ENCODE measurements at places on chromosomes 5 and 9.

DNA sequence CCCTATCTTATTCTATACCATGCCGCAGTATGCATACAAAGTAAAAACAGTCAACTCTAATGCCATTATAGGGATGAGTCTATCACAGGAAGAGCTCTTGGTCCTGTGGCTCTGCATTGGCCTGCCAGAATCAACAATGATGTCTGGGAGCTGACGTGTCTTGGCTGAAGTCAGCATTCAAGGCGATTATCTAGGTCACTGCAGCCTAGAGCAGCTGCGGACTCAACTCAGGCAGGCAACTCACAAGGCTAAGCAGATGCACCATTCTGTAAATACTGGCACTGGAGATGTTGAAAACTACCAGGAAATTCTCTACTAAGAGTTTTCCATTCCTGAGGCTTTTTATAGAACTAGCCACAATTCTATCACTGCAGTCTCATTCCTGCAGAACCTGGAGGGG, 13.3 kb downstream of the SPATA9 start:
- no peaks in the 10 kb centered on the region for H3K36me3 ChIP-seq
- no peaks in the 10 kb centered on the region for H3K27me3 ChIP-seq
- peak; percentile 80 for DNase-seq

DNA sequence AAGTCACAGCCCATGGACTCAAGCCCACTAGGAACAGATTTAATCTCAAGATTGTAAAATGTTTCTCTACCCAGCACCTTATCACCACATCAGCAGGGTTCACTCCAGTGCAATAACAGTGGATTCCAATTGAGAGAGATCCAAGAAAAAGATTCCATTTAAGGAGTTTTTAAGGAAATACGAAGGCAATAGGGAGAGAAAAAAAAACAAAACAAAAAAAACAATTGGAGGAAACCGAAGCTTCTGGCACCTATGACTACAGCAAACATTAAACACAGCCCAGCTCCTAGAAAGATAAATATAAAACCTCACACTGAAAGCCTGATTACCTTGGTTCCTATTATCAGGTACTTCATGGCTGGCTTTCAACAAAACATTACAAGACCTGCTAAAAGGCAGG, 192.7 kb downstream of the DAB2IP start:
- H3K4me1 ChIP-seq = peaks cover 28% of the 10 kb centered on the region
- peaks cover 11% of the 10 kb centered on the region for H3K36me3 ChIP-seq
- H3K27ac ChIP-seq = no peak overlapping the region
- no peaks in the 10 kb centered on the region for H3K27me3 ChIP-seq
- DNase-seq = no peak

- no peaks in the 10 kb centered on the region for H3K4me1 ChIP-seq
- H3K36me3 ChIP-seq = no peaks in the 10 kb centered on the region
- no peak for DNase-seq
- H3K4me3 ChIP-seq = peak overlapping the region; percentile 71
- no peaks in the 10 kb centered on the region for H3K27me3 ChIP-seq
These were observed 399 bp downstream of the NUP155 start for GRCh38 chr5:37370550-37370863.

DNA sequence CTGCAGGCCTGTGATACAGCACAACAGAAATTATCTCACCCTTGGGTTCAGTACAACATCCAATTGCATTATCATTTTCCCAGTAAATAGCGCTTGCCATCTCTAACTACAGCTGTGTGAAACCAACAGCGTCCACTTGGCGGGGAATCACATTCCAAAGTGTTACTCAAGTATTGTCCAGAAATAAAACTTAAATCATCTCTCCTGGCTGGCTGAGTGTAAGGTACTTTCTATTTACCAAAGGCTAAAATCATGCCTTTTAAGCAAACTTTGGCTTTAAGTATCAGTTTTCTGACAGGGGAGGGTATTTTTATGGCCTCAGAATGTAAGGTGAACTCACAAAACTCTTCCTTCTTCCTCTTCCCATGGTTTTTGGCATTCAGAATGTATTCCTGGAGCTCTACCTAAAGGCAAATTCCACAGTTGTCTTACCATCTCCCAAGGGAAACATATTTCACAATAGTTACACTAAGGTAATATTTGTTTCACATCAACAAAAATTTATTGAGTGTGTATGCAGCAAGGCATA, 205.6 kb upstream of the MPDZ start:
- no peak overlapping the region for H3K4me3 ChIP-seq
- no peaks in the 10 kb centered on the region for H3K36me3 ChIP-seq
- H3K27me3 ChIP-seq = no peaks in the 10 kb centered on the region

DNA sequence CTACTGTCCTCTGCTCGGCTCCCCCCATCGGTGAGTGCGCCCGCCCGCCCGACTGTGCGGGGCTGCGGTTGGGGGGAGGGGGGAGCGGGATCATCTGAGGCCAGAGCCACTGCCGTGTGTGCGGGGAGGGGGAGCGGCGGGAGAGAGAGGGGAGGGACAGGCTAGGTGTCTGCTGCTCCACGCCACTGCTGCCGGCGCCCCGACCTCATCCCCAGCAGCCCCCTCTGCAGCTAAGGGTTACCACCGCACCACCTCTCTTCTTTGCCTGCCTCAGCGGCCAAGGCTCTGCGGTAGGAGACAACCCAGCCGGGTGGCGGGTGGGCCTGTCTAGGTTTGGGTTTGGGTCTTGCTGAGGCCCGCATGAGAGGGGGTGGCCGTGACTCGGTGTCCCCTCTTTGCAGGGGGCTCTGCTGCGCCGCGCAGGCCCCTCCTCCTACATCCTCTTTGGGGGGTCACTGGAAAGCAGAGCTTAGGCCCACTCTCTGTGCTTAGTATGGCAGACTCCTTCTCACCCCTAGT, 670 bp upstream of the PURA start:
- DNase-seq = no peak
- H3K27me3 ChIP-seq = no peaks in the 10 kb centered on the region
- peak overlapping the region; percentile 96 for H3K27ac ChIP-seq
- peak overlapping the region; percentile 70 for H3K4me3 ChIP-seq

- H3K4me1 ChIP-seq = no peaks in the 10 kb centered on the region
- DNase-seq = no peak
- no peak overlapping the region for H3K27ac ChIP-seq
- H3K36me3 ChIP-seq = no peaks in the 10 kb centered on the region
These were observed 157.5 kb downstream of the ENC1 start for GRCh38 chr5:74482990-74483389.

DNA sequence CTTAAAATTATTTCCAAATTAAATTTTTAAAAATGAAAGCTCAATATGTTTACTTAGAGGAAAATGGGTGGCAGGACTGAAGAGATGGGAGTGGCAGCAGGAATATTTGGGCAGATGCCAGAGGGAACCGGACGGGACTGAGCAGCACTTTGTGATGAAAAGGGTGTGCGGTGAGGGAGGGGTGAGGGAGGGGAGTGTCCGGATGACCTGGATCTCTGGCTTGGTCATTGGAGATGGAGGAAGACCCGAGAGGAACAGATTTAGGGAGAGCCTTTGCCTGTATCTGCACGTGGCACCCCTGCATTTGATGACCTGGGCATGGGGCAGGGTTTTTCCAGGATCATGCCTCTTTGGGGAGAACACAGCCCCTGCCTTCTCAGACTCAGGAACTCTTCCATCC, 201.1 kb upstream of the MVB12B start:
- no peaks in the 10 kb centered on the region for H3K36me3 ChIP-seq
- no peak overlapping the region for H3K4me3 ChIP-seq
- no peaks in the 10 kb centered on the region for H3K4me1 ChIP-seq
- DNase-seq = no peak
- H3K27me3 ChIP-seq = no peaks in the 10 kb centered on the region

DNA sequence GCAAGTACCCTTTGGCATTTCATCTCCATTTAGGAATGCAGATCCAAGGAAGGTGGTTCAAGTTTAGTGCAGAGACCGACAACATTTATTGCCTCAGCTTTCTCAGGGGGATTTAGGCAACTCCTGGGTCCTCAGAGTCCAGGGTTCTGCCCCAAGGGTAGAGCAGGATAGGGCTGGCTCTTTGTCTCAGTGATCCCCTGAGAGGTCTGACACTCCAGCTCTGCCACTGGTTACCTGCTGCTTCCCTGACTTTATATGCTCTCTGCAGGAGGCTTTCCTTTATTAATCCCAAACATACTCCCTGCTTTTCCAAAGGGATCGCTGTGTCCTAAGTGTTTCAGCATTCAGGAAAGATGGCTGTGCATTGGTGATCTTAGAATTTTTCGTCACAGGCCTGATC, 37.2 kb downstream of the TRPC7 start:
- no peaks in the 10 kb centered on the region for H3K27me3 ChIP-seq
- H3K27ac ChIP-seq = no peak overlapping the region
- no peak for DNase-seq
- H3K36me3 ChIP-seq = no peaks in the 10 kb centered on the region

- DNase-seq = no peak
- H3K27me3 ChIP-seq = no peaks in the 10 kb centered on the region
- no peak overlapping the region for H3K4me3 ChIP-seq
- no peaks in the 10 kb centered on the region for H3K4me1 ChIP-seq
- H3K36me3 ChIP-seq = no peaks in the 10 kb centered on the region
- H3K27ac ChIP-seq = no peak overlapping the region
These were observed 131.4 kb upstream of the BOD1 start for GRCh38 chr5:173747876-173748275.

DNA sequence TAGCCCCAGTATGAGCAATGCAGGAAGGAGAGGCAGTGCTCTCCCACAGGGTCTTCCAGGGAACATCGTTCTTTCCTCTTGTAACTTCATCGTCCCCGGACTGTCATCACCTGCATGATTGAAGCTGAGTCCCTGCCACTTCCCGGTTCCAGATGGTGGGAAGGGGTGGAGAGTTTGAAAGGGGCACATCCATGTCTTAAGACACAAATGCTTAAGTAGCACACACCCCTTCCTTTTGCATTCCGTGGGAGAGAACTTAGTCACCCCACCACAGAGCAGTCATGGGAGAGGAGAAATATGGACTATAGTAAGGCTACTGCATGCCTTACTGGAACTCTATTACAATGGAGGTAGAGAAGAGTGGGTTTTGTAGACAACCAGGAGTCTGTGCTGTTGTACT, 165.3 kb upstream of the GAS1 start:
- H3K27me3 ChIP-seq = no peaks in the 10 kb centered on the region
- DNase-seq = no peak
- peaks cover 21% of the 10 kb centered on the region for H3K4me1 ChIP-seq
- H3K27ac ChIP-seq = no peak overlapping the region

DNA sequence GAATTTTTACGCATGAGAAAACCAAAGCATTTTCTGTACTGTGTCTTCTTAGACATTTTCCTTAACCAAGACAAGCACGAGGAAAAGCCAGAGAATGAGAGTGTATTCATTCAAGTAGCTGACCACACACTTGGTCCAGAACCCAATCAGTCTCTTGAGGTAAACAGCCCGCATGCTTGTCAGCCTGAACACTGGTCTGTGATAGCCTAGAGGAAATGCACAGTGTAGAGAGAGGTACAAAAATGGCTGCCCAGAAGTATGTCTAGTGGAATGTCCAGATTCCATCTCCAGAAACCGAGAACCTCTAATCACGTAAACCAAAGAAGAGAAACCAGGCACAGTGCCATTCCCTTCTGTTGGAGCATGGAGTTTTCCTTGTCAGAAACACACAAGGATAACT, 80.0 kb upstream of the SNX2 start:
- H3K4me3 ChIP-seq = no peak overlapping the region
- no peak overlapping the region for H3K27ac ChIP-seq
- DNase-seq = no peak
- H3K4me1 ChIP-seq = no peaks in the 10 kb centered on the region
- no peaks in the 10 kb centered on the region for H3K36me3 ChIP-seq
- H3K27me3 ChIP-seq = no peaks in the 10 kb centered on the region

Measured in tibial artery (tissue), 4 donors.